ENCODE measurements at places on chromosomes 16 and 17. TPM values are rescaled to one million over a fixed set of nuclear protein-coding genes. Genes with fewer than 3 reads are reported as not detected.

ALDH3A1 gene
- 0.38 TPM for total RNA-seq

RNF227 gene
- 3.0 TPM for total RNA-seq

RNF112 gene
- total RNA-seq = 0.25 TPM

ASPHD1 gene
- 0.63 TPM for total RNA-seq

GINS2 gene
- 8.7 TPM for total RNA-seq

OSBPL7 gene
- total RNA-seq = 5.7 TPM

YBX2 gene
- not detected for total RNA-seq

NACA2 gene
- not detected for total RNA-seq

CHST6 gene
- total RNA-seq = 0.16 TPM
